Suppressor macrophage treated with lipopolysaccharide for 1 hour (primary cell): ENCODE measurements at places on chromosomes 13 and 19.

DNA sequence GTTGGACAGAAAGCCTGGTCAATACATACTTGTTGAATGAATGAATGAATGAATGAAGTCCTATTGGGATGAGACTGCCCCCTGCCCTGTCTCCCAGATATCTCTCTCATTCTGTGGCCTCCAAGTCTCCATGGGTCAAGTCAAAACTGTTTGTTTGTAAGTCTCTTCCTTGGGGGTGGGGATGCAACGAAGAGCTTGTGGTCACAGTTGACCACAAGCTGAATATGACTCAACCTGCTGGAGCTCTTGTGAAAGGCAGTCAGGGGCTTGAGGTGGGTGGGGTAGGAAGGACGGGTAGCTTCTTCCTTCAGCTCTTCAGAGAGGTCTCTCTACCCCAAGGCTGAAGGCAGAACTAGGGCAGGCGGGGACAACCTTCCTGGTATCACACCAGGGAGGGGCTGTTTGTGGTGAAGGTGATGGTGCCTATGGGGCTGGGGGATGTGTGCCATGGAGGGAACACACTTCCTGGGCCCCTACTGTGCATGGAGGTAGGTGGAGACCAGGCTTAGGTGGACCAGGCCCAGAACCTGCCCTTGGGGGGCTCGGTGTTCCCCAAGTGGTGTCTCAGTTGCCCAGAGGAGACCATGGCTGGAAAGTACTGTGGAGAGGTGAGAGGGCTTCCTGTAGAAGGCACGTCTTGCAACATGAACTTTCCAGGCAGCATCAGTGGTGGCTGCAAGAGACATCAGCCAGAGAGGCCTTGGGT, 8.0 kb downstream of the MYO1F start:
- peak; percentile 96 for DNase-seq

GRCh38 chr13:105207572-105208293, 1327.7 kb downstream of the EFNB2 start:
- no peak for DNase-seq

GRCh38 chr13:102176846-102177245, 225.0 kb downstream of the FGF14 start:
- no peak for DNase-seq

- DNase-seq = no peak
Measured at GRCh38 chr19:10820173-10820572, 15.8 kb downstream of the TMED1 start.

- no peak for DNase-seq
Measured at GRCh38 chr13:25065974-25066770, 29.8 kb upstream of the PABPC3 start.

- DNase-seq = no peak
Measured at GRCh38 chr13:27962982-27963381, 6.1 kb downstream of the CDX2 start.

DNA sequence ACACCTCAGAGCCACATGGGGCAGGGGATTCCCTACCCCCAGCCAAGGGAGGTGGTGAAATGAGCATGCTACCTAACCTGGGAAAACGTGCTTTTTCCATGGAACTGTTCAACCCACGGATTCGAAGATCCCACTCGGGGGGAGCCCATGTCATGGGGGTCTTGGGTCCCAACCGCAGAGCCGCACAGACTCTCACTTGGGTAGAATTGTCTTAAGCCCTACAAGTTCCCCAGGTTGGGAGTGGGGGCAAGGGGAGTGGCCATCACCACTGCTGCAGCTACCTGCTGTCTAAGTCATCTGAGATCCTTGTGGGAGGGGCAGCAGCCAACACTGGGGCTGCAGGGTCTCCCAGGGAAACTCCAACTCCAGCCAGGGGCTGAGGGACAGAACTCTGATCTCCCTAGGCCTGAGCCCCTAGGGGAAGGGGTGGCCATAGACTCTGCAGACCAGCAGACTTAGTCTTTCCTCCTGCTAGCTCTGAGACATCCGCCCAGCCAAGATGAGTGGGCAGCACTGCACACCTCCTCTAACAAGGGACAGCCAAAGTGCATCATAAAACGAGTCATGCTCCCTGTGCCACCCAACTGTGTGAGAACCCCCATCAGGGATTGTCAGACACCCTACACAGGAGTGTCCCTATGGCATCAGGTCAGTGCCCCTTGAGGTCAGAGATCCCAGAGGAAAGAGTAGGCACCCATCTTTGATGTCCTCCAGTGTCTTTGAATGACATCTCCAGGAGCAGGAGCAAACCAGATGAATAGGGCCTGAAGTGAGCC, 610.4 kb upstream of the SLITRK6 start:
- DNase-seq = no peak

GRCh38 chr19:45234089-45234869, 10.9 kb downstream of the EXOC3L2 start:
- peak; percentile 11 for DNase-seq

DNA sequence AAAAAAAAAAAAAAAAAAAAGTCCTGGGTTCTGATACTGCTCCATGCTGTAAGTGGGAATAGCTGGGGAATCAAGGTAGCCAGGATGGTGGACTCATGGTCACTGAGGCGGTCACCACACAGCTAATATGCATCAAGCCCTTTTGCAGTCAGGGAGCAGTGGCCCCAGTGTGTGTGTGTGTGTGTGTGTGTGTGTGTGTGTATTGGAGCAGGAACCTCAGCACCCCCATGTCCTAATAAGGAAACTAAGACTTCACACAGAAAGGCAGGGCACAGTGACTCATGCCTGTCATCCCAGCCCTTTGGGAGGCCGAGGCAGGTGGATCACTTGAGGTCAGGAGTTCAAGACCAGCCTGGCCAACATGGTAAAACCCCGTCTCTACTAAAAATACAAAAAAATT, 12.0 kb downstream of the B3GNT3 start:
- DNase-seq = peak; percentile 36

GRCh38 chr19:19477705-19478383, 37.5 kb downstream of the TSSK6 start:
- no peak for DNase-seq

DNA sequence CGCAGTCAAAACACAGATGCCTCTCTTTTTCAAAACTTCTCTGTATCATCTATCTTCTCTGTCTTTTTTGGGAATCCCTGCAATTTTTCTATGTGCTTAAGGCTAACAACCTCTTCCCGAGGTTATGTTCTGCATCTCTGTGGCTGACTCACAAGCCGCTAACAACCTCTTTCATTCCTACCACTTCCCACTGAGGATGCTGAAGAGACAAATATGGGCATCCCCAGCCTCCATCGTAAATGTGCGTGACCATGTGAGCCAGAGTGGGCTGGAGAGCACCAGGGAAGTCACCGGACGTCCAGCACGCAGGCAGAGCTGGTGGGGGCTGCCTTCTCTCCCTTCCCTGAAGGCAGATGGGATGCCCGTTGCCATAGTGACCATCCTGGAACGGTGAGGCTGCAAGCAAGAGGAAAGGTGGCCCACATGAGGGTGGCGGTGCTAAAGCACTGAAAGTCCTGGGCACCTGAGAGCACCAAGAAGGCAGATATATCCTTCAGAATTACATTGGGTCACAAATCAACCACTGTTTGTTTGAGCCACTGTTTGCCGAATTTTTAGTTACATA, 122.8 kb downstream of the SHISA2 start:
- no peak for DNase-seq

- DNase-seq = no peak
Measured at GRCh38 chr19:46404055-46404752, 9.2 kb downstream of the CCDC8 start.

- no peak for DNase-seq
Measured at GRCh38 chr13:71360041-71360440, 507.0 kb downstream of the DACH1 start.

GRCh38 chr13:69035771-69036170, 1071.9 kb upstream of the ATXN8OS start:
- DNase-seq = no peak

DNA sequence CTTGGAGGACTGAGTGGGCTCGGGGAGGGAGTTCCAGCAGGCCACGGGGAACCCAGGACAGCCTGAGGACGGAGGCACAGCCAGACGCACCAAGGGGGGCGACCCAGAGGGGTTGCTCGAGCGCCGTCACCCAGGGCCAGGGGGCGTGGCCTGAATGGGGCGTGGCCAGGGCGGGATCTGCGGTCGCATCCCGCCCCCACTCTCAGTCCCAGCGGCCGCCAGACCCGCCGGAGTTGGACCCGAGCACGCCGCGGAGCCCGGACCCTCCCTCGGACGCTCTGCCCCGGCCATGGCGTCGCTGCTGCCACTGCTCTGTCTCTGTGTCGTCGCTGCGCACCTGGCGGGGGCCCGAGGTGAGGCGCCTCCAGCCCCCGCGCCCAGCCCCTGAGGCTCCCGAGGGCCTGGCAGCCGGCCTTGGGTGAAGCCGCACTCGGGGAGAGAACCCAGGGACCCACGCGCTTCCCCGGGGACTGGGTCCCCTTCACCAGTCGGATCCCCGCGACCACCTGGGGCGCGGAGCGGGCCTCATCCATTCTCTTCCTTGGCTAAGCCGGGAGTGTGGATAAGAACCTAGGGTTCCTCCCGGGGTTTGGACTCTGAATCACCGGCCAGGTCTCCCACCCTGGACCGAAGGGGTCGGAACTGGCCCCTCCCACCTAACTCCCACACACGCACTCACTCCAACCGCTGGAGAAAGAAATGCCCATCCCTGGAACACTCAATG, at the start of gene CILP2:
CILP2 (plus strand) TSS at position 205 of the 724 bp plus-strand sequence; CDS start at position 290, 85 bp downstream.
- DNase-seq = no peak

DNA sequence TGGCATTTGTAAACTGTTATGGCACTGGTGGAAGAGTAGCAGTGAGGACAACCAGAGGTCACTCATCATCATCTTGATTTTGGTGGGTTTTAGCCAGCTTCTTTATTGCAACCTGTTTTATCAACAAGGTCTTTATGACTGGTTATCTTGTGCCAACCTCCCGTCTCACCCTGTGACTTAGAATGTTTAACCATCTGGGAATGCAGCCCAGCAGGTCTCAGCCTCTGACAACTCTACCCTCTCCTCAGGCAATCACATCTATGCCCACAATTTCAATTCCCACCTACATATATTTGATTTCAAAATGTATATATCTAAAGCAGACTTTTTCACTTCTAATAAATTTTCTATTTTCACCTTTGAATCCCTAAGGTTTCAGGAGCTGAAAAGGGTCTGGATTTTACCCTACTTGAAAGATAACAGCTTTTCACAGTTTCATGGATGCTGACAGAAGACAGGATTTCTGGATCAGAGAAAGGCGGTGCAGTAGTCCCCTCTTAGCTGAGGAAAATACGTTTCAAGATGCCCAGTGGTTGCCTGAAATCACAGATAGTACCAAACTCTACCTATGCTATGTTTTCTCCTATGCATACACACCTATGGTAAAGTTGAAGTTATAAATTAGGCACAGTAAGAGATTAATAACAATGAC, 1171.8 kb downstream of the DIAPH3 start:
- no peak for DNase-seq

DNA sequence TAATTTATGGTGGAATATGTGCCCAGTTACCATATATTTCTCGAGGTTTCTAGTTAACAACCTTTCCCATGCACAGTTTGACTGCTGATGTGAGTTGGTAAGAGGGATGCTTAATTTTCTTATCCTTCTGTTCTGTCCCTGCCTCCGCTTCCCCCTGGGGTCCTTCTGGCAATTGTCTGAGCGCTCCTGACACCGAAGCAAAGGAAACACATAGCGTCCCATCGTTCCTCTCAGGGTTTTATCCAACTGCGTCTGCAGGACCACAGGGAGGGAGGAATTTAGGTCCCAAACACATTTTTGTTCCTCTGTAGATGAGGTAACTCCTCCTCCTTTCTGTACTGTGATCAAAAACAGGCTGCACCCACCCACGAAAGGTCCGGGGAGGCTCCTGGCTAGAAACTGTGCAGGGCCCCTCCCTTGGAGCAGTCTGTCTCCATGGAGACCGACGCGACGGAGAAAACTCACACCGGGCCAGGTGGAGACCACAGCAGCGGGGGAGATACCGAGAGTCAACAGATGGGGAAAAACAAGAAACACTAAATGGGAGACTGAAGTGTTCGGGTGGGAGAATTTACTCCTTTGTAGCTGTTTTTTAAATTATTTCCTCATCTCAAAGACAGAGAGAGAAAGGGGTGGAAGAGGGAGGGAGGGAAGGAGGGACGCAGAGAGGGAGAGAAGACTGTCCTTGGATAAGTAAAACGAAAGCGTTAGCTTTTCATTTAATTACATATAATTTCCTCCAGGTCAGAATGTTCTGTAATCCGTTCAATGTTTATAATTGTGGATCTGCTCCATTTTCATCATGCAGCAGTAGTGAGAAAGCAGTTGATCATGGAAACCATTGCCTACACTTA, 191.8 kb upstream of the NBEA start:
- DNase-seq = no peak

DNA sequence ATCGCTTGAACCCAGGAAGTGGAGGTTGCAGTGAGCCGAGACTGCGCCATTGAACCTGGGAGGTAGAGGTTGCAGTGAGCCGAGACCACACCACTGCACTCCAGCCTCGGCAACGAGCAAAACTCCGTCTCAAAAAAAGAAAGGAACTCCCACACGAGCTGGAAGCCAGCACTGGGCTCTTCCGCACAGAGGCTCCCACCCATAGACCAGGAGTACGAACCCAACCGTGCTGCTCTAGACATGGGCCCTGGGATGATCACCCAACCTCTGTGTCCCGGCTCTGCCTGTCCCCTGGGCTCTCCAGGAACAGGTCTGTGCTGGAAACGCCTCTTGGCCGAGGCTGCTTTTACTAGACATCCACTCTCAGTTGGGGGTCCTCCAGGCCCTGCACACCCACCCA, 12.0 kb downstream of the DOT1L start:
- no peak for DNase-seq

GRCh38 chr13:34249546-34250039, 431.6 kb downstream of the RFC3 start:
- DNase-seq = no peak

- no peak for DNase-seq
Measured at GRCh38 chr19:35143818-35144217, 763 bp downstream of the FXYD7 start.

DNA sequence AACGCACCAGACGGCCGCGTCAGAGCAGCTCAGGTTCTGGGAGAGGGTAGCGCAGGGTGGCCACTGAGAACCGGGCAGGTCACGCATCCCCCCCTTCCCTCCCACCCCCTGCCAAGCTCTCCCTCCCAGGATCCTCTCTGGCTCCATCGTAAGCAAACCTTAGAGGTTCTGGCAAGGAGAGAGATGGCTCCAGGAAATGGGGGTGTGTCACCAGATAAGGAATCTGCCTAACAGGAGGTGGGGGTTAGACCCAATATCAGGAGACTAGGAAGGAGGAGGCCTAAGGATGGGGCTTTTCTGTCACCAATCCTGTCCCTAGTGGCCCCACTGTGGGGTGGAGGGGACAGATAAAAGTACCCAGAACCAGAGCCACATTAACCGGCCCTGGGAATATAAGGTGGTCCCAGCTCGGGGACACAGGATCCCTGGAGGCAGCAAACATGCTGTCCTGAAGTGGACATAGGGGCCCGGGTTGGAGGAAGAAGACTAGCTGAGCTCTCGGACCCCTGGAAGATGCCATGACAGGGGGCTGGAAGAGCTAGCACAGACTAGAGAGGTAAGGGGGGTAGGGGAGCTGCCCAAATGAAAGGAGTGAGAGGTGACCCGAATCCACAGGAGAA, 1.9 kb downstream of the PPP1R12C start:
- no peak for DNase-seq
